ENCODE measurements at places on chromosomes 13 and 19.

GRCh38 chr13:36158611-36159010 is 27.4 kb upstream of the DCLK1 start:
- no peak for DNase-seq

- no peak for DNase-seq
These were observed 39.2 kb downstream of the WDFY2 start for GRCh38 chr13:51623473-51623872.

DNA sequence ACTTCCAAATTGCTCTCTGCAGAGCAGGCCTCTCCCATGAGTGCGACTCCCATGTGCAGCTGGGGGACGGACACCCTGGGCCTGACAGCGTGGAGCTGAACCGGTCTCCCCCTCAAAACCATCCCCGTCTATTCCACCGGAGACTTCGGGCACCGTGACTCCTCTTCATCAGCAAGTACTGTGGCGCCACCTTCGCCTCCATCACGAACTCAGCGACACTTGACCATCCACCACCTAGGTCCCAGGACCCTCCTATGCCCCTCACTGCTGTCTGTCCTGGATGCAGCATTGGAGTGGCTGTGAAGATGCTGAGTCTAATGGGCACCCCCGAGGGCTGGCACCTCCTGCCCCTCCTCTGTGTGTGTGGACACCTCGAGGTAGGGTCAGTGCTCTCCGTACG is 20.6 kb downstream of the CILP2 start:
- no peak for DNase-seq

DNA sequence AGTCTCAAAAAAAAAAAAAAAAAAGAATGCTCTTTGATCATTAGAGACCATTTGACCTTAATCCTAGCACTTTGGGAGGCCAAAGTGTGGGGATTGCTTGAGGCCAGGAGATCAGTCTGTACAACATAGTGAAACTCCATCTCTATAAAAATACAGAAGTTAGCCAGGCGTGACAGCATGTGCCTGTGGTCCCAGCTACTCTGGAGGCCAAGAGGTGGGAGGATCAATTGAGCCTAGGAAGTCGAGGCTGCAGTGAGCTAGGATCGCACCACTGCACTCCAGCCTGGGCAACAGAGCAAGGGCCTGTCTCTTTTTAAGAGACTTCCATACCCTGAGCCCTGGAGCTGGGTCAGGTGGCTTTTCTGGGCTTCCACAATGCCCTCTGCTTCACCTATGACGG is 11.5 kb upstream of the COLGALT1 start:
- no peak for DNase-seq

GRCh38 chr13:68304286-68304893 is 1074.3 kb upstream of the PCDH9 start:
- DNase-seq: no peak

DNA sequence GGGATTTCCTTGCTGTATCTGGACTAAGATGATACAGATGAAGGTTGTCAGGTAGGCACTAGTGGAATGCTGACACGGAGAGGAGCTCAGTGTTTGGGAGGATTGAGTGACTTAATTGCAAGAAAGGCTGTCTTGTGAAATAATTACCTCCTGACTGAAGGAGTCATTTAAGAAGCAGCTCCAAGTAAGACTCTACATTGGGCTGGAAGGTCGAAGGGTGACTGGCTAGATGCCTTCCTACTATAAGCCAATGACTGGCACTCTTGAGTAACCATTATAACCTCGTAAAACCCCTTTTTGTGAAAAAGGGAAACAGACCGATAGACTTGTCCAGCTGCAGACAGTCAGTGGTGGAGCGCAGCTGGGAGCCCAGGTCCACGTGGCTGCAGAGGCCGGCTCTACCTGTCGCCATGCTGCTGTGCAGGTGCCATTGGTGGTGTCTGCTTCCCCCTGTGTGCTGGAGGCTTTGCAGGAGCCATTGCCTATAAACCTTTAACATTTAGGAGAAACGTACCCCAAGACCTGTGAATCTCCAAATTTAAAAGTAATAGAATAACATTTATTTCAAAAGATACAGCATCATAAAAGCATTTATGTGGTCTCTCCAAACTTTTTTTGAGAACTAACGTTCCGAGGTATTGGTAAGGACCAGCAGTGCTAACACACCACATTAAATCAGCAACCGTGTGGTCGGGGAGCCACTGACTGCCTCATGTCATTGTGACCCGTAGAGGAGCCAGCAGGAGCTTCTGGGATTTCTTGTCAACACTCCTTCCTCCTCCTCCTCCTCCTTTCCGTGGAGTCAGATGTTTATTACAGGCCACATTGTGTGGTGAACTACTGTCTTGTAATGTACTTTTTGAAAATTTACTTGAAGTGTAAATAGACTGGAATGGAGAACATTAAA is 80.4 kb upstream of the TEX29 start:
- no peak for DNase-seq

All from amniotic stem cell (primary cell).